ENCODE measurements at places on chromosomes 1 and 21.
A peak's percentile ranks its signal among the peaks of the same experiment; 100 is the strongest.

DNA sequence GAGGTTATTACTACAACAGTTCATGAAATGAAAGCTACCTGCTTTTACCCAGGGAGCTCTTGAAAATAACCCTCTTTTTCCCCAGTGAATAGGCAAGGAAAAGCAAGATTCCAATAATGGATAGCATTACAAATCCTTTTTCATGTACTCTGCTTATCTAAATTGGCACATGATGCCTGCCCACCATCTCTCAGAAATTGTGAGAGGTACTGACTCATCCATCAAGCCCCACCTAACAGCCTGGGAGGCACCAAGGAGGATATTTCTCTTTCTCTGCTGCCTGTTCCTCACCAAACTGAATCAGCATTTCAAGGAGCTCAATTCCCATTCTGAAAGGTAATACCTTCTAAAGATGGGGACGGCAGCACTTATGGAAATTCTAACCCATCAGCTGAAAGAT is 34.4 kb downstream of the PALMD start:
- no peak for DNase-seq

- no peak for DNase-seq
Observed at GRCh38 chr1:53062708-53063591, 937 bp downstream of the PODN start.

DNA sequence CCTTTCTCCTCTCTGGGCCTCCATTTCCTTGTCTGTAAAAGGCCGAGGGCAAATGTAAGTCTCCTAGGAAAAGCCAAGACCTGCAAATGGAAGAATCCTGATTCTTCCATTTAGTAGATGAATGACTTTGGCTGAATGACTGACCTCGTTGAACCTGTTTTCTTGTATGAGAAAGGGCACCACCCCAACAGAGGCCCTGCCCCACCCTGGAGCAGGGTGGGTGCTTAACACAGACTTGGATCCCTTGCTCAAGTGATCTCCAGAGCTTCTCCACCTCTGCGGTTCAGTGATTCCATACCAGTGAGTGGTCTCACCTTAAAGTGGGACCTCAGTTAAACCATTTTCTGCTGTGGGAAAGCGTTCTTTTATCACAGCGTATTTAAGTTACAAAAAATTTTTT is 39.0 kb upstream of the GUCA2B start:
- no peak for DNase-seq

- DNase-seq = no peak
Observed at GRCh38 chr1:158930504-158930903, 848 bp upstream of the PYHIN1 start.

GRCh38 chr1:154446292-154446691 is 41.1 kb downstream of the IL6R start:
- DNase-seq = peak; percentile 94

- DNase-seq = peak; percentile 29
Observed at GRCh38 chr1:15008783-15009729, 144.5 kb upstream of the TMEM51 start.

DNA sequence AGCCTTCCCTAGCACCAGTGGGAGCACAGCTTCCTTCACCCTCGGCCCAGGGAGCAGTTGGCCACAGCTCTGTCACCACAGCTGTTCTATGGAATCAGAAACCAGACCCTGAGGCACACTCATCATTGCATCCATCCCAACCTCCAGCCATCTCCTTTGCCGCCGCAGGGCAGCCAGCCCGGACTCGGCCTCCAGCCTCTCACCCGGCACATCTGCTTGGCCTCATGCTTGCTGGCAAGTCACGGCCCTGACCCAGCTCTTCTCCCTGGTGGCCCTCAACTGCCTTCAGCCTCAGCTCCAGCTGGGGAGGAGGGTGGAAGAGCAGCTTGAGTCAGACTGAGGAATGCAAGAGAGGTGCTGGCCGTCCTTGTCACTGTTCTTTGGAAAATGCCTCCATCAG is 59.8 kb downstream of the TOR1AIP2 start:
- DNase-seq = peak; percentile 31

- no peak for DNase-seq
Observed at GRCh38 chr21:16388291-16388690, 658.5 kb downstream of the USP25 start.

DNA sequence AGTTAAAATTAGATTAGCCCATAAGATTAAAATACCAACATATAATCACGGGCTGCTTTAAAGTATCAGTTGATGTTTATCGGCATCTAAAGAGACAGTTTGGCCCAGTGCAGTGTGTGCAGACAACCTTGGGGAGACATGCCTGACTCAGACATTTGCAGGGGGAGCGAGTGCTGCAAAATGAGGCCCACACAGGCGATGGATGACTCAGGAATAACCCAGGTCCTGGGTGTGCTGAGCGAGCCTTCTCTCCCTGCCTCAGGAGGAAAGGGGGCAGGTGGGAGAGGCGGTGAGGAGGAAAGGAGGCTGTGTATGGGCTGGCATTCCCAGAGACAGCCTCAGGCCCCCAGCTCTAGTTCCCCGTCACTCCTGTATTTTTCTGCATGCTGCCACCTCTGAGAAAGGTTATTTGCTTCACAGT is 9.0 kb downstream of the SLC9A1 start:
- DNase-seq = peak; percentile 88

- DNase-seq = no peak
Observed at GRCh38 chr1:240338837-240339236, 247.2 kb downstream of the FMN2 start.

DNA sequence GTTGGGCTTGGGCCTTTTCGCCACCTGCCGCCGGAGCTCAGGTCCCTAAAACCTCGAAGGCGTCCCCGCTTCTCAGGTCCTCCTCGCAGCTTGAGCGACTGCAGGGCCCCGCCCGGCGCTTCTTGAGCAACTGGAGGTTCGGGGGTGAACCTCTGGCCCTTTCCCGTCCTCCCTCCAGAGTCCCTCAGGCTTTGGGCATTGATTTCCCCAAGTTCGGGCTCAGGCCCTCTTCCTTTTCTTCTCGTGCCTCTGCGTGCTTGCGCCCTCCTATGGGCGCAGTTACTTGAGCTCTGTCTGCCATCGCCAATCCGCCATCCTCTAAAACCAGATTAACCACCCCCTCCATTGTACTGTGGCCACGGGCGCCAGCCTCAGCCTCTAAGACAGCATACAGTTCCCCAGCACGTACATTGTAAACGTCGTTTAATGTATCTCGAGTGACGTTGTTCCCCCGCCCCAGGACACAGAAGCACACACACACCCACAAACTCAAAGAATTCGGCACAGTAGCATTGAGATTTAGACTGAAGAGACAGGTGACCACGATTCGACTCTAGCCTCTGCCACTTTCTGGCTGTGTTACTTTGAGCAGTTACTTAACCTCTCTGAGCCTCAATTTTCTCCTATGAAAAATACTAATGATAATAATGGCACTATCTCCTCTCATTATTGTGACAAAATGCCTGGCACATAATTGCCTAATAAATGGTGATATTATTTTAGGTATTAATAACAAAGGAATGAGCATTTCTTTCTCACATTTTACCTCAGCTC is 22.6 kb downstream of the BTG2 start:
- DNase-seq = peak; percentile 33

DNA sequence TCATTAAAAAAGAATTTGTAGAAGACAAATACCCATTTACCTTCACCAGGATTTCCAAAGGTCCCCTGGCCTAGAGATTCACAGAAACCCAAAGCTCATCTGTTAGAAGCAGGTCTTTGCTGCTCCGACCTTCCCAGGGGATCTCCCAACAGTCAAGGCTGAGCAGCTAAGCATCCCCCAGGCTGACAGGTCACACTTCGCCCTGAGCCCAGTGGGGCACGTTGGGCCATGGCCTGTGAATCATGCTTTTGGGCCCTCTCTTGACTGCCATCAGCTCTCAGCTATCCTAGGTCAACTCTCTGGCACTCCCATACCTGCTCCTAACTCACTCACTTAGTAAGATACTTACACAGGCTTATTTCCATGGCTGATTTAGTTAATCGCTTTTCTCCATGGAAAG is 157.7 kb downstream of the DSCAM start:
- DNase-seq = no peak

GRCh38 chr1:239563681-239564080 is 177.3 kb downstream of the CHRM3 start:
- DNase-seq = no peak

GRCh38 chr21:25283720-25284119 is 323.6 kb downstream of the MRPL39 start:
- peak; percentile 45 for DNase-seq

- no peak for DNase-seq
Observed at GRCh38 chr1:78177708-78178270, 132.0 kb downstream of the GIPC2 start.
